T-helper 1 cell (primary cell): ENCODE measurements at places on chromosomes 6 and 20.

DNA sequence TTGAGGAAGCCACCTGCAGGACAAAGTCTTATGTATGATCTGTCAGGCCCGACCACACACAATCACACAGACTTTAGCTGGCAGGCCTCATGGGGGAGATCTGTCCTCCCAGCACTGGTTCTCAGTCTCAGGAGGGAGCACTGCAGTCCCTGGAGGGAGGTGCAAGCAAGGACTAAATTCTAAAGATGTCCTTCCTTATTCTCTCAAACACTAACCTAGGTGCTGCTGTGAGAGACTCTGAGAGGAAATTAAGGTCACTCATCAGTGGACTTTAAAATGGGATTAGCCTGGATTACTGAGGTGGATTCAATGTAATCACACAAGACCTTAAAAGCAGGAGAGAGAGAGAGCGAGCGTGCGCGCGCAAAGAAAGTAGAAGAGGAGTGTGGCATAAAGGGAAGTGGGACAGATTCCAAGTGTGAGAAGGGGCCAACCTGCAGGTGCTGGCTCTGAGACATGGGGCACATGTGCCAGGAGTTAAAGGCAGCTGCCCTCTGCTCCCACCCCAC lies 14.3 kb downstream of the GLO1 start:
- no peak for DNase-seq

DNA sequence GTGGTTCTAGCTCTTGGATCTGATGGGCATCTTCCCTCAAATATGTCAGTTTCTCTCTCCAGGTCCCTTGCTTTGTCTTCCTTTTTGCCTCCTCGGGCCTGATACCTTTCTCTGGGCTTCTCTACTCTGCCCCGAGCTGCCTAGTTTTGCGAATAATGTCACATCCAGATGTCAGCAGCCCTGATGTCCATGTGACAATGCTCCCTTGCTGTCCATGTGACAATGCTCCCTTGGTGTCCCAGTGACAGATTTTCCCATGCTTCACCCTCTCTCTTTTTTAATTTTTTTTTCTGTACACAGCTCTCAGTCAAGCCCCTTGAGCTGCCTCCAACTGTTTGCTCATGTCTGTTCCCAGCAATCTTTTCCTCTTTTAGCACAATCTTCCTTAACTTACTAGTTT lies 6.4 kb downstream of the TRAF3IP2 start:
- no peak for DNase-seq

GRCh38 chr6:72789145-72789544 lies 167.3 kb downstream of the KCNQ5 start:
- no peak for DNase-seq

GRCh38 chr6:156154896-156155295 lies 622.3 kb upstream of the ARID1B start:
- DNase-seq = no peak

- no peak for DNase-seq
Observed at GRCh38 chr6:118436482-118436881, 111.6 kb upstream of the PLN start.

- DNase-seq = no peak
Observed at GRCh38 chr20:41783423-41784208, 165.4 kb upstream of the CHD6 start.

GRCh38 chr6:12363651-12364381 lies 73.7 kb downstream of the EDN1 start:
- no peak for DNase-seq

GRCh38 chr20:16145919-16146318 lies 427.3 kb downstream of the KIF16B start:
- DNase-seq = no peak

DNA sequence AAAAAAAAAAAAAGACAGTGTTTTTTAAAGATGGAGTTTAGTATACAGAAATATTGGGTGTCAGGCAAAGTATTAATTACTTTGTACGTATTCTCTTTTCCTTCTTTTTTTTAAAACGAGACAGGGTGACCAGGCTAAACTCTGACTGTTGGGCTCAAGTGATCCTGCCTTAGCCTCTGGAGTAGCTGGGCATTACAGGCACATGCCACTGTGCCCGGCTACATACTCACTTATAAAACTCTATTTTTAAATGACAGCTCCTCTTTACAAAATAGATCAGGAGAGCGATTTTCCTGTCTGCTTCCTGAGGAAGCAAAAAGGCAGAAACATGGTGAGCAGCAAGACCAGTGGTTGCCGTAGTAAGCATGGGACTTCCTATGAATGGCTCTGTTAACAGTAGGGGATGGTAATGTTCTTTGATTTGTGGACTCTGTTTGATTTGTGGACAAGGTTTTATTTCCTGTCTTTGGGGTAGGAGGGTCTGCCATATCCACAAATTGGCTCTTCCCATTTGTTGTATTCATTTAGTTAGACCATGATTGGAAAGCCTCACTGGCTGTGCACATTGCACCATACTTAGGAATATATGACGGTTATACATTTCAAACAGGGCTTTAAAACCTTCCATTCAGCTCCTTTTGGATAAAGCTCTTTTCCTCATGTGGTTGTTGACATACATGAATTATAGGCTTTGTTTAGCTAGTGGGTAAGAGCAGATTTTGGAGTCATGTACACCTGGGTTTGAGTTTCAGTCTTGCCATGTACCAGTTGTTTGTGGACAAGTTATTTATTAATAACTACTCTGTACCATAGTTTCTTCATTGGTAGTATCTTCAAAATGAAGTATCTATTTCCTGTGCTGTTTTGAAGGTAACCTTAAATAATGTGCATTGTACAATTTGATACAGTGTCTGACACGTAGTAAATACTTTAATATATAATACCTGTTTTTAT lies 45.1 kb downstream of the PTPRA start:
- DNase-seq = no peak

- no peak for DNase-seq
Observed at GRCh38 chr6:164579035-164579434, 730.4 kb downstream of the C6orf118 start.

DNA sequence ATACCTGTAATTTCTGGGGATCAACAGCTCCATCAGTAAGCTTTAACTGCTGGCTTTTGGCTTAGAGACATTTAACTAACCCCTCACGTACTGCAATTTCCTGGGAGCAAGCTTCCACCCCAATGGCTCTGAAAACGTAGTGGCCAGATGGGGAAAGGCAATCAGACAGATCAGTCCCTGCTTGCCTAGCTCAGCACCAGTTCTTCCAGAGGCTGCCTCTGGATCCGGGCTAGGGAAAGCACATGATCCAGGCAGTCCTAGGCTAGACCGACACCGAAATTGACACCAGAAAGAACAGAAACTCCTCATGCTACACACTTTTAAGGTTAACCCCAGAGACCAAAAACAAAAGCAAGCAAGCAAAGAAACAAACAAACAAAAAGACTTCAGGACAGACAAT lies 13.3 kb downstream of the PREP start:
- no peak for DNase-seq

GRCh38 chr6:135710042-135710441 lies 141.5 kb upstream of the PDE7B start:
- no peak for DNase-seq

DNA sequence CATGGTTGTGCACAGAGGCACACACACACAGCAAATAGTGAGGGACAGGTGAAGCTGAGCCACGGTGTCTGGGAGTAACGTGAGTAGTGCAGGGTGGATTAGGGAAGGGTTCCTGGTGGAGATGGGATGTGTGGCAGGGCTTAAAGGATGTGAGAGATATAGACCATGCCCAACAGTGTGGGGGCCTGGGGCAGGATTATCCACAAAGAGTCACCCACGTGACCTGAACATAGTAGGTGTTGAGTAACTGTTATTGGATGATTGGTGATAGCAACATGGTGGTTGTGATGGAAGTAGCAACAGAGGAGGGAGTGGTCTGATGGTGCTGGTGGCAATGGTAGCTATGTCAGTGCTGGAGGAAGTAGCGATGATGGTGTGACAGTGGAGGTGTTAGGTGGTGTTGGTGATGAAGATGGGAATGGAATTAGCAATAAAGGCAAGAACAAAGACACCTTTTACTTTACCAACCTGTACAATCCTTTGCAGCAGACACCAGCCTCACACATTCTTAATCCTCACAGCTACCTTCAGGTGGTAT lies 135.1 kb downstream of the MRPL14 start:
- DNase-seq = no peak

- peak; percentile 55 for DNase-seq
Observed at GRCh38 chr6:89940225-89941027, 46.2 kb downstream of the GJA10 start.

DNA sequence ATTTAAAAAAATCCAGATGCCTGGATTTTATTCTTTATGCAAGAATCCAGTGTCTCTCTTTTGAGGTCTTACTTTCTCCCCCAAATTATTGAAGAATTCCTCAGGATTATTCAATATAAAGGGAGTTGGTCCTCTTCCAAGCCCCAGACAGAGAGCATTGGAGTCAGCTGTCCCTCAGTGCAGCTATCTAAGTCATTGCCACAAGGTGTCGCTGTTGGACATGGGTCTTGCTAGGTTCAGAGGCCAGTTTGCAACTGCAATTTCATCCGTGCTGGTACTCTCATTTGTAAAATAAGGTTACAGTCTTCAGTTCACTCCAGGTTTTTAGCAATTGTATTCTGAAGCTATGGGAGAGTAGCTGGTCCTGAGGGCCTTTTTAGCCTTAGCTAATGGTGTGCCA lies 27.8 kb downstream of the CCN2 start:
- DNase-seq = no peak

- no peak for DNase-seq
Observed at GRCh38 chr20:51640743-51641142, 98.2 kb upstream of the NFATC2 start.

DNA sequence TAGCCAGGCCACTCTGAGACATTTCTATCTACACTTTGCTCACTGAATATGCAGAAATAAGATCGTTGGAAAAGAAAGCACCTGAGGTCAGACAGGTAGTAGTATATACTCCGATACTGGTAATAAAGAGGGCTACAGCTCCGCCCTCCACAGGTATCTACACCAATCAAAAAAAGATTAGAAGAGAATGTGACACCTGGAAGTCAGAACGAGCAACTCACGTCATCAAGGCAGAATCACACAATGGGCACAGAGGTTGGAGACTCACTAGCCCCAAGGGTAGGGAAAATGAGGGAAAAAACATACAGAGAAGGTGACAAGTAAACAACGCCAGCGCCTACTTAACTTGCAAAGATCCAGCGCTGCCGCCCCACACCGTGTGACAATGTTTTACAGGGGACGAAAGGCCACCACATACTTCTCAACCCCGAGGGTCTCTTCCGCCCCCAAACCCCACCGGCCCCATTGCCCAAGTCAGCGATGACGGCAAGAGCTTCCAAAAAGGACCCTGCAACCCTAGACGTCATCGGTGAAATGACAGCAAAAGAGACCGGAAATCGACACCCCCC lies 653 bp downstream of the LMBRD1 start:
- peak; percentile 21 for DNase-seq

DNA sequence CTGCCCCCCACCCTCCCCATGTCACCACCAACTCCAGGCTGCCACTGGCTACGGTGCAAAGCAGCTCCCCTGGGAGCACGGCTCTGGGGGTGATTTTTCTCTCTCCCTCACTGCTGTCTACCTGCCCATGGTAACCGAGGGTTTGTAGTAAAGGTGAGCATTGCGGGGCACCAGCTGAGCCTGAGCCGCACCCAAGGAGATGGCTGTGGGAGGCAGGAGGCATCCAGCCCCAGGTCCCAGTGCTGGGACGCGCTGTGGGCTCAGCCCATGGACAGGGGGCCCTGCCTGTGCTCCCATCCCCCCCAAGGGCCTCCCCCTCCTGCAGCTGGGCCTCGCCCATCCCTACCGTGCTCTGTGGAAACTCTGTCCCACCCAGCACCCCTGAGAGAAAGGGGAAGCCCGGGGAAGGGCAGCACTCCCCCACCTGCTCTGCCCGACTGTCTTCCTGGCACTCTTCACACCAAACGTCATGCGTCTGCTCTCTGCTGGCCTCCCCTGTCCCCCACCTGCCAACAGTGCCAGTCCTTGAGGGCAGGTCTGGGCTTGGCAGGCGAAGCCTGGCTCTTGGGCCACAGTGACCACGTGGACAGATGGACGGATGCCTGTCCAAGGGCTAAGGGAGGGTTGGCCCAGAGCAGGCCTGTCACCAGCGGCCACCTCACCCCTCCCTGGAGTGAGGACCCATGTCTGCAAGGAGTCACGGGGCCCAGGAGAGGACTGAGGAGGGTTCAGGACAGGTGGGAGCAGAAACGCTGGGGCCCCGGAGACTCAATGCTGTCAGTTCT lies 3.8 kb upstream of the CHRNA4 start:
- DNase-seq = no peak

DNA sequence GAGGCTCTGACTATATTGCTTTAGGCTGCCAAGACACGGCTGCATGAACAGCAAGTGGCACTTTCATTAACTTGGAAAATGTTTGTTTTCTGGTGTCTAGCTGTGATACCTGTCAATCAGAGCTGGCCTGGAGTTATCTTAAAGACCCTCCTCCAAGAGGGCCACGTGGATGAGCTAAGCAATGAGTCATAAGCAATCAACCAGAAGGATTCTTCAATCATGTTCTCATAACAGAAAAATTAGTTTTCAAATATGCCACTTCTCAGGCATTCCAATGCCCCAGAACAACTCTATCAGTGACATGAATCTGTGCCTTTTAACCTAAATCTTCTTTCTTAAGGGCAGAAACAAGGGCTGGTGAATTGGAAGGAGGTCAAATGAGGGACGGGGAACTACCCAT lies 283.0 kb downstream of the HTR1B start:
- DNase-seq = no peak

DNA sequence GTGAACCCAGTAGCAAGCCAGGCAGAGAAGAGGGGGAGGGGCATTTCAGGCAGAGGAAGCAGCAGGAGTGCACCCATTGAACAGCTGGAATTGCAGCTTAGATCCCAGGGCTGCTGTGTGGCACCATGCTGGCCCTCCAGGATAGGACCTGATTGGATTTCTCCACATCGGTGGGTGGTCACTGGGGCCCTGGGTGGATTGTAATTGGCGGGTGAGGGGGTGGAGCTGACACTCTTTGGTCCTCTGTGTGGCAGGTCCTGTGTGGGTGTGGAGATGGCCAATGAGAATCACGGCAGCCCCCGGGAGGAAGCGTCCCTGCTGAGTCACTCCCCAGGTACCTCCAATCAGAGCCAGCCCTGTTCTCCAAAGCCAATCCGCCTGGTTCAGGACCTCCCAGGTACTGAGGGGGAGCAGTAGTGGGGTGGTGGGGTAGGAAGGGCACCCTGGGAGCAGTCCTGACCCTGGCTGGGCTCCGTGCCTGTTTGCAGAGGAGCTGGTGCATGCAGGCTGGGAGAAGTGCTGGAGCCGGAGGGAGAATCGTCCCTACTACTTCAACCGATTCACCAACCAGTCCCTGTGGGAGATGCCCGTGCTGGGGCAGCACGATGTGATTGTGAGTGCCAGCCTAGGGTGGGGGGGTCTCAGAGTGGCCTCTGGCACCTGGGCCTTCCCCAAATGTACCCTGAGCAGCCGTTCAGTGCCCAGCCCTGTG lies 4.4 kb downstream of the PCIF1 start:
- DNase-seq = no peak

GRCh38 chr6:106666282-106667021 lies 37.1 kb downstream of the QRSL1 start:
- DNase-seq = no peak
